Mesenchymal stem cell (in vitro differentiated cells and primary cell): ENCODE measurements at places on chromosomes 2 and 18.

GRCh38 chr2:10834068-10834655 is 21.6 kb upstream of the PDIA6 start:
- DNase-seq = no peak

DNA sequence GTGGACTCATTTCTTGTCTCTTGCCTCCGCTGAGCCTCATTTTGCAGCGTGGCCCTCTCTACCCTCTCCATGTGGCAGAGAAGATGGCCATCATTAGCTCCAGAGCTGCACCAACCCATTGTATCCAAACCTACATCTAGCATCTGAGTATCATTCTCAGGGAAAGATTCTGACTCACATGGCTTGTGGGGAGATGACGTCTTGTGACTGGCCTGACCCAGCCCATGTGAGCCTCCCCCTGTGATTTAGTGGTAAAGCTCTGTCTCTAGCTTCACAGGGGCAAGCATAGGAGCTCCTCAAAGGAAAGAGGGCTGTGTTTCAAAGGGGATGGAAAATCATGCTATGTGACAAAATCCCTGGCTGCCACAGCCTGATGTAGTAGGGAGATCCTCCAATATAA is 87.4 kb upstream of the RBMS1 start:
- DNase-seq = peak; percentile 40

- DNase-seq = peak; percentile 31
Observed at GRCh38 chr2:101706819-101707177, 9.3 kb downstream of the MAP4K4 start.

DNA sequence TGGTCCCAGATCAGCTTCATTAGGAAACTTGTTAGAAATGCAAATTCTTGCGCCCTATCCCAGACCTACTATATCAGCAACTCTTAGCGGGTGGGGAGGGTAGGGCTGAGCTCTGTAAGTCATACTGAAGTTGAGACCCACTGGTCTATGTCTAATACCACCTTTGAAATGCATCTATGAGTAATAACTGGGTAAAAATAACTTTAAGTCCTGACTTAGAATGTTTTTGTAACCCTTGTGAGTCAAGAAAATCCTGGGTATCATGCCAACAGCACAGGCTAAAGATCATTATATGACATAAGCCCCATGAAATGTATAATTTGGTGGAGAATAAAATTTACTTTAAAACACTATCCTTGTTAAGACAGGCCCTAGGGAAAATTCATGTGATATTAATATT is 41.4 kb downstream of the PRKD3 start:
- DNase-seq = peak; percentile 46

DNA sequence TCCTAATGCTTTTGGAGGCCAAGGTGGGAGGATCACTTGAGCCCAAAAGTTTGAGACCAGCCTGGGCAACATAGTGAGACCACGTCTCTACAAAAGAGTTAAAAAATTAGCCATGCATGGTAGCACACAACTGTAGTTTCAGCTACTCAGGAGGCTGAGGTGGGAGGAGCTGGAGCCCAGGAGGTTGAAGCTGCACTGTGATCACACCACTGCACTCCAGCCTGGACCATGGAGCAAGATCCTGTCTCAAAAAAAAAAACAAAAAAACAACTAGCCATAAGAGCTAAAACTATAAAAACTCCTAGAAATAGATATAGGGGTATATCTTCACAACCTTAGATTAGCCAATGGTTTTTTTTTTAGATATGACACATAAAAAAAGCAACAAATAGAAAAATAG is 16.9 kb upstream of the COL6A3 start:
- no peak for DNase-seq

GRCh38 chr18:21331065-21331464 is 89.0 kb downstream of the GREB1L start:
- DNase-seq = no peak

DNA sequence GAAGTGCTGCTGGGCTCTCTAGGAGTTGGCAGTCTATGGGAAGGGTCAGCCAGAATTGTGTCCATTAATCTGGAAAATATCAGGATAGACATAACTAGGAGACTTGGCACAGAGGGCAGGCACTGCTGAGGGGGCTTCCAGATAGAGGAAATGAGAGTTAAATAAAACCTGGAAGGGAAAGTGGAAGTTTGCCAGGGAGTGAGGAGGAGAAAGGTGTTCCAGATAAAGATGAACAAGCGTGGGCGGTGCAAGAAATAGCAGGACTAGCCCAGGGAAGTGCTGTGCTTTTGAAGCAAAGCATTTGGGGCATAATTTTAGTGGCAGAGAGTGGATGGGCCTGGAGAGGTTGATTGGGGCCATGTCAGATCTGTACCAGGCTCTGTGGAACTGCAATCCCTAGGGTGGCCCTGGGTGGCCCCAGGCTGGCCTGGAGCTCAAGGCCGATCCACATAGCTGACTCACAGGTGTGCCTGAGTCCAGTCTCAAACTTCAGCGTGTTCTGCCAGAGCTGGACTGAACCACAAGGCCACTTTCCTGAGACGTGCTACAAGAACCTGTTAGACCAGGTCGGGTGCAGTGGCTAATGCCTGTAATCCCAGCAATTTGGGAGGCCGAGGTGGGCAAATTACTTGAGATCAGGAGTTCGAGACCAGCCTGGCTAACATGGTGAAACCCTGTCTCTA is 26.9 kb downstream of the GALM start:
- no peak for DNase-seq

DNA sequence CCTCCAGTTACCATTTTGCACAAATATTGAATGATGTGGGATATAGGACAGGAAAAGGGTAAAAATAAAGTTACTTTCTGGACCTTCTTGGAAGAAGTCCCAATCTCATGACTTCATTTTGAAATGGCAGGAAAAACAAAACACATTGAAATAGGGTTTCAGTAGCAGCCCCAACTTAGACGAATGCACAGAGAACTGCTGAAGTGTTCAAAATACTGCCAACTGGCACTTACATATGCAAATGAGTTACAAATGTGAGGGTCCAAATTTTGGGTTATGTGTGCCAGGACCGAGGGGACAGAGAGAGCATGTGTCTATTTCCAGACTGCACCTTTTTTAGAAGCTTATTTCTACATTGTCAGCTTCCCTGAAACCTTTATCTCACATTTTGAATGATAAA is 112.9 kb upstream of the CCDC68 start:
- no peak for DNase-seq

DNA sequence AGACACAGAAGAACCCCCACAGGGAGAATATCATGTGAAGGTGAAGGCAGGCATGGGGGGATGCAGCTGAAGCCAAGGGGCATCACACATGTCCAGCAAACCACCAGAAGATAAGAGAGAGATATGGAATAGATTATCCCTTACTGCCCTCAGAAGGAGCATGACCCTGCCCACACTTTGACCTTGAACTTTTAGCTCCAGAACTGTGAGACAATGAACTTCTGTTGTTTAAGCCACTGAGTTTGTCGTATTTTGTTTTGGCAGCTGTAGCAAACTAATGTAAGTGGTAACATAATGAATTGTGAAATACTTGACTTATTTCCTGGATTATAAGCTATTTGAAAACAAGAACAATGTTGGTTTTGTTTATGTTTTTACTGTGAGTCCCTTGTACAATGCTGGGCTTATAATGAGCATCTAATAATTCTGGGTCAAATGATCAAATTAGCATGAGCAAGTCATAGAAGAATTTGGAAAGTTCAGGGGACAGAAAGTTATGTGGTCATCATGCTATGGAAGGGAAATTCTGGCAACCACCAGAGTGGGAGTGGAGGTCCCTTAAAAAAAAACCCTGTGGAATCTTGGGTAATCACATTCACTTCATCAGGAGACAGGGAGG is 541.0 kb upstream of the KLHL29 start:
- DNase-seq = no peak

- DNase-seq = no peak
Observed at GRCh38 chr18:24988253-24988840, 363.6 kb downstream of the ZNF521 start.

GRCh38 chr2:61469424-61470121 is 1.3 kb downstream of the USP34 start:
- DNase-seq = peak; percentile 45

DNA sequence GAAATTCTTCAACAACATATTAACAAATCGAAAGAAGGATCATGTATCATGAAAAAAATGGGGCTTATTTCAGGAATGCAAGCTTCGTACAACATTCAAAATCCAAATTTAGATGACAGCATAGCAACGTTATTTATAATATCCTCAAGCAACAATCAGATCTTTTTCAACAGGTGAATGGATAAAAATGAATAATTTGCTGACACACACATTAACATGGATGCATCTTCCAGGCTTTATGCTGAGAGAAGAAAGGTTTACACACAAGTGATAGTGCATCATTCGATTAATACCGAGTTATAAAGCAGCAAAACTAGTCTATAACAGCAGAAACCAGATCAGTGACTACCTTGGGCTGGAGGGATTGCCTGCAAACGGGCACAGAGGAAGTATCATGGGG is 209.5 kb upstream of the TPO start:
- no peak for DNase-seq

DNA sequence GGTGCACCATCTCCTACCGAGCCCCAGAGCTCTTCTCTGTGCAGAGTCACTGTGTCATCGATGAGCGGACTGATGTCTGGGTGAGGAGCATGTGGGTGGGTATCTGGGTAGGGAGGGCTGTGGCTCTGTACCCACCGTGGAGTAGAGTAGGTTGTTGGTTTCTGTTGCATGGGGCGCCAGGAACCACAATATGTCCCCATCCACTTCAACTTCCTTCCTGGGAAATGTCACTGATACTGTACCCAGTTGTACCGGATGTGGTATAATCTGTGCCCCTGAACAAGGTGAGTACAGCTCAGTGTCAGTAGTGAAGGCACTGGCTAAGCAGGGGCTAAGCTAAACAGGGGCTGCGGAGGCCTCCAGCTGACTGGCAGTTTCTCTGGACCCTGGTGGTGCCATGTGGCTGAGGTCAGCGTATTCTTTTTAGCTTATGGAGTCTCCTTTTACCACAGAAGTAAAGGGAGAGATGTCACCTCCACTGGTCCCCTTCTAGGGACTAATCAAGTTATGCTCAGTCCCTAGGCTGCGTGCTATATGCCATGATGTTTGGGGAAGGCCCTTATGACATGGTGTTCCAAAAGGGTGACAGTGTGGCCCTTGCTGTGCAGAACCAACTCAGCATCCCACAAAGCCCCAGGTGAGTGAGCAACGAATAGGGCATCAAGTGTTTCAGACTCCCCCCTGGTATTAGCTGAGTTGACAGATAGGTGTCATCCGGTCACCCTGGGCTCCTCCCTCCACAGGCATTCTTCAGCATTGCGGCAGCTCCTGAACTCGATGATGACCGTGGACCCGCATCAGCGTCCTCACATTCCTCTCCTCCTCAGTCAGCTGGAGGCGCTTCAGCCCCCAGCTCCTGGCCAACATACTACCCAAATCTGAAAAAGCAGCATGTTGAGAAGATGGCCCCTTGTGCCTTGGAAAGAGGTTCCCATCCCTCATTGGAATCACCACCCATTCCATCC is 2.7 kb downstream of the STK16 start:
- no peak for DNase-seq

DNA sequence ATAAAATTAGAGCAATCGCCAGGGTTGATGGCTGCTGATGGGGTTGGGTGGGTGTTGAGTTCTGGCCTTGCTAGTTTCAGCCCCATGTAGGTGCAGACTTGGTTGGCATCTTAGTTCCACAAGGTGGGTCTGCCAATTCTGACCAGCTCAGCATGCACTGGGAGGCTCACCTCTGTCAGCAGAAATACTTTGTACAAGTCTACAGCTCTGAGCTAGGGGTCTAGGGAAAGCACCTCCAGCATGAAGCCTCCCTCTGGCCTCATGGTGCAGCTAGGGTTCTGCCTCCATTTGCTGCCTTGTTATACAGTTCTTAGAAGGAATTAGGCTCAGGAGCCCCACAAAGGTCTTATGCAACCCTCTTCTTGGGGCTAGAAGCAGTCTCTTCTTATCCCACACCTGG is 278.9 kb upstream of the HDAC4 start:
- no peak for DNase-seq

GRCh38 chr18:64179556-64180080 is 30.7 kb upstream of the LINC00305 start:
- DNase-seq = no peak

GRCh38 chr18:21735452-21736015 is 5.1 kb upstream of the MIB1 start:
- DNase-seq = peak; percentile 74

DNA sequence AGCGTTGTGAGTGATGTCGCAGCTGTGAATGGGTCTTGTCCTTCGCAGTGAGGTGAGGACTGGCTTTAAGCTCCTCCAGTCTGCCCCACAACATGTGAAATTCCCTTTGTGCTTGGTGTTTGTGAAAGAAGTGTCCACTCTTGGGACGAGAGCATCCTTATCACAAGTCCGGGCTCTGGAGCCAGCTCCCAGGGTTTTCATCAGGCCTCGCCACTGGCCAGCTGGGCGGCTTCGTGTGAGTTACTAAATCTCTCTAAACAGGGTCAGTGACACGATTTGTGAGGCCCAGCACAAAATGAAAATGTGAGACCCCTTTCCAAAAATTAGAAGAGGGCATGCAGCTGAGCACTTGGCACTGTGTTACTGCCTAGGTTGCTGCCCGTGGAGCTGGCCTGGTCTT is 115.9 kb downstream of the VAPA start:
- DNase-seq = no peak

- no peak for DNase-seq
Observed at GRCh38 chr18:13409997-13410396, 191.4 kb downstream of the LDLRAD4 start.

DNA sequence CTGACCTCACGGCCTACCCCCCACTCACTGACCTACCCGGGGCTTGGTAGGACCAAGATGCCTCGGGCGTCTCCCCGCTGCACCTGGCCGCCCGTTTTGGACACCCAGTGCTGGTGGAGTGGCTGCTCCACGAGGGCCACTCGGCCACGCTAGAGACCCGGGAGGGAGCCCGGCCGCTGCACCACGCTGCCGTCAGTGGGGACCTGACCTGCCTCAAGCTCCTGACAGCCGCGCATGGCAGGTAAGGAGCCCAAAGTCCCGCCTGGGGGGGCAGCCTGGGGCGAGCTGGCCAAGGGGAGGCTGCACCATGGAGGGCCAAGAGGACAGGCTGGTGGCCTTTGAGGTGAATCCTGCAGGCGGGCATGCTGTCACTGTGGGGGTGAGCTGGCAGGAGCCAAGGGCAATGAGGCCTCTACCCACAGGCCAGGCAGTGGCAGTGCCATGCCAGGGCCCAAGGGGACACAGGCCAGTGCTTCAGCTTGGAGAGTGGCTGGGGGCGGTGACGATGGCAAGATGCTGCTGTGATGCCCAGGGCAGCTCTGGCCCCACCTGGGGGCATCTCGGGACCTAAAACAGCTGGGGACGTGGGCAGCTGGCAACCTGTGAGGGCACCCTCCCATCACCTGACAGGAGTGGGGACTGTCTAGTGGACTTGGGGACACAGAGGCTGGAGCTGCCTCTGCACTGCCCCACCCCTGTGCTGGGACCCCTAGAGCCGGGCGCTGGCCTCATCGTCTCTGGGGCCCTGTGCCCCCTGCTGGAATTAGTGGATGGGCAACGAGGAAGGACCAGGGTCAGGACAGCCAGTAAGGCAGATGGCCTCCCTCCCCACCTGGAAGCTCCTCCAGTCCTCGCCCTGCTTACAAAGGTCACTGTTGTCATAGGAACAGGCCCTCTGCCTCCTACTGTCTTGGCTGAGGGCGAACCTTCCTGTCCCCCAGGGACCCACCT is 2.0 kb downstream of the ESPNL start:
- no peak for DNase-seq

GRCh38 chr2:159562248-159562647 is 54.1 kb downstream of the BAZ2B start:
- DNase-seq = peak; percentile 68

- no peak for DNase-seq
Observed at GRCh38 chr2:37894601-37895000, 30.5 kb upstream of the RMDN2 start.
